ENCODE measurements at places on chromosomes 3 and 15.

- DNase-seq: no peak
These were observed 4.1 kb upstream of the AMOTL2 start for GRCh38 chr3:134378384-134378783.

GRCh38 chr3:112390783-112391641 lies 58.1 kb downstream of the CD200 start:
- DNase-seq: no peak

GRCh38 chr3:126494204-126494969 lies 18.7 kb upstream of the ZXDC start:
- DNase-seq: no peak

- no peak for DNase-seq
These were observed 88.7 kb upstream of the MRPL3 start for GRCh38 chr3:131591394-131592014.

DNA sequence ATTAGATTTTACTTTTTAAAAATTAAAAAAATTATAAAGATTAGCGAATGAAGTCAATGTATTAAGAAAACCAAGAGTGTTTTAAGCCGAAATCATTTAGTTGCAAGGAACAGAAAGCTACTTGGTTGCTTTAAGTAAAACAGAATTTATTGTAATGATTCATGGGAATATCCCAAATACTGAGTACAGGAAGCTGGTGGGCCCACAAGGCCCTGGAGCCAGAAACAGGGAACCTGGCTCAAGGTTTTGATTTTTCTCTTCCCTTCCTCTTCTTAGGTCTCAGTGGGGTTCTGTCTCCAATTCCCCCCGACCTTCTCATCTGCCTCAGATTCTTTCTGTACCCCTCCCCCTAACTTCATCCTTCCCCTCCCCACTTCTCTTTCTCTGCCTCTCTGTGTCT lies 229.0 kb downstream of the TLE3 start:
- no peak for DNase-seq

DNA sequence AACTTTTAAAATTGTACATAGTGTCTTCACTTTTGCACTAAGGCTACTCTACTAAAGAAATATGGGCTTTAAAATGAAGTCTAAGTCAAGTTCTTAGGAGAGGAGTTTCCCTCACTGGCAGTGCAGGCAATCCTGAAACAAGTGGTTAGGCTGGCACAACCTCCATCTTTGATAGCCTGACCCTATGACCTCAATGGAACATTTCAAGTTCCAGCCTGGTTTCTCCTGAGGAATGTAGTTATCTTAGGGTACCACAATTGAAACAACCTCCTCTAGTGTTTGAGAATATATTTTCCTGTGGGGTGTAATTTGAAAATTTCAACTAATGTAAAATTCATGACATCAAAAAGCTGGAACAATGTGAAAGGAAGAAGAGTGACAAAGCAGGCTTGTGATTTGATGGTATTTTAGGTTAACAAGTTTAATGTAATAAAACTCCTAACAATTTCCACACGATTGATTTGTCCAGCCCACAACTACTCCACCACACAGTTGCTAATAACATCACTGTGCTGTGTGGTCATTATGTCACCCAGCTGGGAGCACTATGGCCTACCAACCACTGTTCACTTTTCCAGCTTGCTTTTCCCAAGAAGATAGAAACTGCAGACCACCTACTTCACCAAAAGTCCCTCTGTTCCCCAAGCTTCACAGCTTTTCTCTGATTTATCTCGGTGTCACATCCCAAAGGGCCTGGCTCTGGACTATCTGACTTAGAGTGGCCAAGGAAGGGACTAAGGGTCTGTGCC lies 1.8 kb downstream of the WWTR1 start:
- no peak for DNase-seq

DNA sequence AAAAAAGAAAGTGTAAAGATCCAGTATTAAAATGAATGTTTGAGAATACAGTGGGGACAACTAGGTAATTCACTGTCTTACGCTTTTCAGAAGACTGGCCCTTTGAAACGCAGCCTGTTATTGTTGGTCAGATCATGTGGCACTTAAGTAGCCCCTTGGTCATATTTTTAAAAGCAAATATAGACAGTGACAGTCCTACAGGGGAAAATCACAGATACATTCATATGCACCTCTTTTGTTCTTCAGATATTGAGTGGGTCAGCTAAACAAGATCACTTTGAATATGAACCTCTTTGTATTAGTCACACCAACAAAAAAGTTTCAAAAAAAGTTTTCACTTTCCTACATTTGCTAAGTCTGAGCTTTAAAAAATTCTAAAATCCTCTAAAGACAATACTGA lies 36.0 kb downstream of the TIGIT start:
- no peak for DNase-seq

- DNase-seq: no peak
These were observed 25.5 kb upstream of the ATP8B4 start for GRCh38 chr15:50144341-50145120.

- no peak for DNase-seq
These were observed 517.1 kb downstream of the ROBO1 start for GRCh38 chr3:79250746-79251145.

GRCh38 chr15:55526559-55527036 lies 18.6 kb upstream of the DNAAF4 start:
- DNase-seq: peak; percentile 79

DNA sequence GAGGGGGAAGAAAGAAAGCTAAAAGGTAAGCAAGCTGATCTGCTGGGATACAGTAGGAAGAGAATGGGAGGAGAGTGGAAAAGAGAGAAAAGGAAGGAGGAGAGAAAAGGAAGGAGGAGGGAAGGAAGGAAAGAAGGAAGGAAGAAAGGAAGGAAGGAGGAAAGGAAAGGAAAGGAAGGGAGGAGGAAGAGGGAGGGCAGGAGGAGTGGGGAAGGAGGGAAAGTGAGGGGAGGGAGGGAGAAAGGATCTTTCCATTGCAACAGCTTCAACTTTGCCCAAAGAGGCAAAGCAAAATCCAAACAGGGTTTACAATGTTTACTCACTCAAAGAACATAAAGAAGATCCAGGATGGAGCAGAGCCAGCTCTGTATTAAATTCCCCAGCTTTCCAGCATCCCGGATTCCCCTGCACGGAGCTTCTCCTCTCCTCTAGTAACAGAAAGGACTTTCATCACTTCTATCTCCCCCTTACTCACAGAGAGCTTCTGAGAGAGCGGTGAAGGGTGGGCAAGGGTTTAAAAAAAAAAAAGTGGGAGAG lies 494.2 kb upstream of the PROK2 start:
- DNase-seq: no peak

- DNase-seq: no peak
These were observed 157.2 kb downstream of the CADPS start for GRCh38 chr3:62718011-62718410.

- DNase-seq: no peak
These were observed 89.2 kb upstream of the COL8A1 start for GRCh38 chr3:99549220-99549619.

DNA sequence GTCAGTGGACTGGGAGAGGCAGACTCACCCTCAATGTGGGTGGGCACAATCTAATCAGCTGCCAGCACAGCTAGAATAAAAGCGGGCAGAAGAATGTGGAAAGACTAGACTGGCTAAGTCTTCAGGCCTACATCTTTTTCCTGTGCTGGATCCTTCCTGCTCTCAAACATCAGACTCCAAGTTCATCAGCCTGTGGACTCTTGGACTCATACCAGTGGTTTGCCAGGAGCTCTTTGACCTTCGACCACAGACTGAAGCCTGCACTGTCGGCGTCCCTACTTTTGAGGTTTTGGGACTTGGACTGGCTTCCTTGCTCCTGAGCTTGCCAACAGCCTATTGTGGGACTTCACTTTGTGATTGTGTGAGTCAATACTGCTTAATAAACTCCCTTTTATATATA lies 68.0 kb downstream of the CNTN3 start:
- DNase-seq: no peak

DNA sequence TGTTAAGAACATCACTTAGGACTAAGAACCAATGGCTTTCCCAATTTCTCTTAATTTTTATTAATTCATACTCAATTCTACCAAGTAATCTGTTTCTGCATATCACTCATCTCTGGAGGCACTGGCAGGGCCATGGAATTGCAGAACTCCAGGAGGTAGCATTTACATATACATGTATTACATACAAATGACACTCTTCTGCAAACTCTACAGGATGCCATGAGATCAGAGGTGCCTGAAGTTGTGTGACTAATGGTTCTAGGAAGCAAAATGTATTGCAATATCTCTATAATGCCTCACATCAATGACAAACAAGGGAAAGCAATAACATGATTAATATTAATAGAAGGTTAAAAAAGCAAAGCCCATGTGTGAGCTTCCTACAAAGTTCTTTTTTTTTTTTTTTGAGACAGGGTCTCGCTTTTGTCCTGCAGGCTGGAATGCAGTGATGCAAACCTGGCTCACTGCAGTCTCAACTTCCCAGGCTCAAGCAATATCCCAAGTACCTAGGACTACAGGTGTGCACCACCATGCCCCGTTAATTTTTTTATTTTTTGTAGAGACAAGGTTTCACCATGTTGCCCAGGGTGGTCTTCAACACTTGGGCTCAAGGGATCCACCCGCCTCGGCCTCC lies 33.0 kb downstream of the DENND6A start:
- DNase-seq: no peak

GRCh38 chr3:126677862-126678503 lies 23.1 kb upstream of the TXNRD3 start:
- DNase-seq: no peak

GRCh38 chr15:49675041-49675440 lies 54.2 kb downstream of the DTWD1 start:
- DNase-seq: no peak

DNA sequence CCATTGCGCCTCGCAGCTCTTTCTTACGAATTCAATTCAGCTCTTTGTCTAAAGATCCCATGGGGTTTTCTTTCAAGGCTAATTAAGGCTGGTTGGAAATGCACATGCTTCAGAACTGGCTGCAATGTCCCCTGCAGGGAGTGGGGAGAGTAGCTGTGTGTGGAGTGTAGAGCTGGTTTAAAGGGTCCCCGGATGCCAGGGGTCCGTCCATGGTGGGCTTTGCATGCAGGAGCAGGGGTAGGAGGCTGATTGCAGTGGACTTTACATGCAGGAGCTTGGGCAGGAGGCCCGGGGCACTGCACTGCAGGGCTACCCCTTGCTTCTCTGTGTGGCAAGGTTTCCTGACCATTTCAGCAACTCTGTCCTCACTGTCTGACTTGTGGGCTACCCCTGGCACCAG lies 261.6 kb upstream of the LYSMD4 start:
- no peak for DNase-seq

GRCh38 chr15:37077623-37078351 lies 22.6 kb downstream of the MEIS2 start:
- no peak for DNase-seq

- no peak for DNase-seq
These were observed 59.8 kb downstream of the SFMBT1 start for GRCh38 chr3:52986049-52986448.

GRCh38 chr15:89556413-89557262 lies 18.6 kb upstream of the TICRR start:
- peak; percentile 70 for DNase-seq

- DNase-seq: no peak
These were observed 20.2 kb downstream of the TGFBR2 start for GRCh38 chr3:30626443-30627180.

DNA sequence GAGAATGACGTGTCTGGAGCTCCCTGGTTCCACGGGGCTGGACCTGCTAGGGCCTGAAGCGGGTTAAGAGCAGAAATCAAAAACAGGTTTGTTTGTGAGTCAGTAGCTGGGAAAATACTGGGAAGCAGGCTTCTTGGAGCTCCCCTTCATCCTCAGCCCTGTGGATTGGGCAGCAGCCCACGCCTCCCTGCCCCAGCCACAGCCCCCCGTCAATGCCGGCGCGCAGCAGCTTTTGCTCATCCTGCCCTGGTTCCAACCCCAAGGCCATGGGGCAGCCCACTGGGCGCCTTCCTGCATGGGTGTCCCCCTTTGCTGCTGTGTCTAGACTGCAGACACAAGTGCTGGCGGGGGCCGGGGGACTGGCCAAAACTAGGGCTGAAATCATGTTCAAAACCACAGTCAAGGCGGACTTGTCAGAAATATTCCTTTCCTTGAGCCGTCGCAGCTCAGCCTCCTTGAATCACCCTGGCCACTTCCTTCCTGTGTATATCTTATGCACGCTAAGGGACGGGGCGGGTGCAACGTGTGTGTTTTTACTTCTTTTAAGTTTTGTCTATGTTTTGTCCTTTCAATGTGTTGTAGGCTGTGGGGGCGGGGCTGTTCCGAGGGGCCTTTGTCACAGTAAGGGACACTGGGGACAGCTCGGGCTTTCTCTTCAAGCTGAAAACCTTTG lies 108.1 kb downstream of the KLF13 start:
- DNase-seq: no peak

DNA sequence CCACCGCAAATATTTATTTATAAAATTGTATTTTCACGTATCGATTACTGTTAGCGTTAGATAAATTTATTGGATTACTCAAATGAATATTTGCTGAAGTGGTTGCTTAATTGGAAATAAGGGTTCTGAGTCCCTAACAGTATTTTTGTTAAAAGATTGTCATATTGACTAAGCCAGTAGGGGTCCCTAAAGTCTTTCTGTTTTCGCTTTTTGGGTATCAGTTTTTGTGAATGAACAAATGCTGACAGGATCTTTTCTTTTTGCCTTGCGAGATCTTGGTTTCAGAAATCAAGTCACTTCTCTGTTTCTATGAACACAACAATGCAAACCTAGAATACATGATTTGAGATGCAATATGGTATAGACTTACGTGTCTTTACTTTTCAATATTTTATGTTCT lies 7.1 kb downstream of the RAD51 start:
- no peak for DNase-seq

DNA sequence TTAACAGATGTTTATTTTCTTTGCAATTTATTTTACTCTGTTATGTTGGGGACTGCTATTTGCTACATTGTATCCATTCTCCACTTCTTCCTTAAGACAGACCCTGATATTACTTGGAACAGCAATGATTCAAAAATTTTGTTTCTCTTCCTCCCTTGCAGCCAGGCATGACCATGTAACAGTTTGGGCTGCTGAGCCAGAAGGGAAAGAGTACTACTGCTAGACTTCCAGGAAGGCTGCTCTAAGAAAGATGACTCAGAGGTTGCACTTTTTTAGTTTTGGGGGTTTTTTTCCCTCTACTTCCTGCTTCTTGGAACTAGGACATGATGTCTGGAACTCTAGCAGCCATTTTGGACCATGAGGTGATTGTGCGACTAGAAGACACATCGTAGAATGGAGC lies 10.3 kb downstream of the PRR20G start:
- DNase-seq: no peak

GRCh38 chr15:45729141-45729540 lies 94.3 kb downstream of the SQOR start:
- DNase-seq: no peak

GRCh38 chr15:71291723-71292122 lies 176.5 kb downstream of the THSD4 start:
- no peak for DNase-seq

- DNase-seq: no peak
These were observed 6.4 kb downstream of the MB21D2 start for GRCh38 chr3:192911293-192911692.

GRCh38 chr3:98013411-98014267 lies 21.5 kb downstream of the GABRR3 start:
- no peak for DNase-seq

- DNase-seq: no peak
These were observed 632.2 kb downstream of the FOXP1 start for GRCh38 chr3:70951316-70951715.

All from D341Med (cell line).